ENCODE measurements at places on chromosomes 6 and 20.

GRCh38 chr20:36384022-36384619, 78.0 kb downstream of the DLGAP4 start:
- no peak for DNase-seq

DNA sequence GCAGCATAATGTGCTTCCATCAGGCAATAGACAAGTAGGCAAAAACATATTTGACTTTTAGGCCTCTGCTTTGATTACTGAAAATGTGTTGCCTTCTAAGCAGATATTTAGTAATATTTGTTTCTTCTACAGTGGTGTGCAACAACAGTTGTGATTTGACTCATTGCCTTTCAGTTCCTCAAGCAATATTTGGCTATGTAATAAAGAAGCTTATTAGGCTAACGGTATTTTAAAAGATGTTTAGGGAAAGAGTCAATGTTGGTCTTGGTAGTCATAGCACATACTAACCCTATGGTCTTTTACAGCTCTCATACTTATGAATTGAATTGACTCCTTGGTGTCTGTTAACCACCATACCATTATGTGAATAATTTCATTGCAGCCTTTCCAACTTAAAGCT, 124.1 kb downstream of the GRIK2 start:
- no peak for DNase-seq

DNA sequence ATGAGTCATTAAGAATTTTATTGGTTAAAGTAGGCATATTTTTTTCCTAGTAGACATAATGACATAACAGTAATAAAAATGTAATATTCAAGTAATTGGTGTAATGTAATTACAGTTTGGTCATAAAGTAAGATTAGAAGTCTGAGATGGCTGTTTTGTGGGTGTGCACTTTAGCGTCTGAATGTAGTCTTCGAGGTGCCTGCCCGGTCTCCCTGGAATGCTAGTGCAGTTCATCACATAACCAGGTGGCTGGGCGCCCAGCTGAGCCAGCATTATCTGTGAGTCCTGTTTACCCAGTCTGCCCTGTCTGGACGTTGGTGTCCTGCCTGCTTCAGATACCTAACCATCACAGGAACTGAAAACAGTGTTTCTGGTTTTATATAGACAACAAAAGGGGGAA, 419.1 kb downstream of the CDC5L start:
- DNase-seq: no peak

DNA sequence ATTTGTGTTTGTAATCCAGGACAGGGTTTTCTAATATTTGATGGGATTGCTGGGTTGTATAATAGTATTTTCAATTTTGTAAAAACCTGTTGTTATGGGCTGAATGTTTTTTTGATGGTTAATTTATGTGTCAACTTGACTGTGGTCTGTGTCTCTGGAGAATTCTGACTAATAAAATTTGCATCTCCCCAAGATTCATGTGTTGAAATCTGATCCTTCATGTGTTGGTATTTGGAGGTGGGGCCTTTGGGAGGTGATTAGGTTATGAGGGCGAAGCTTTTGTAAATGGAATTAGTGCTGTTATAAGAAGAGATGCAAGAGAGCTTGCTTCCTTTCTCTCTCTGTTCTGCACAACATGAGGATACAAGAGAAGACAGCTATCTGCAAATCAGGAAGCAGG, 48.7 kb upstream of the SAMD5 start:
- no peak for DNase-seq

GRCh38 chr6:44309092-44309491, 4.1 kb downstream of the AARS2 start:
- no peak for DNase-seq

GRCh38 chr6:135054569-135055498, at the start of gene HBS1L:
HBS1L (minus strand) TSS chr6:135054822; CDS start chr6:135054691, 131 bp downstream.
- DNase-seq: peak; percentile 99

DNA sequence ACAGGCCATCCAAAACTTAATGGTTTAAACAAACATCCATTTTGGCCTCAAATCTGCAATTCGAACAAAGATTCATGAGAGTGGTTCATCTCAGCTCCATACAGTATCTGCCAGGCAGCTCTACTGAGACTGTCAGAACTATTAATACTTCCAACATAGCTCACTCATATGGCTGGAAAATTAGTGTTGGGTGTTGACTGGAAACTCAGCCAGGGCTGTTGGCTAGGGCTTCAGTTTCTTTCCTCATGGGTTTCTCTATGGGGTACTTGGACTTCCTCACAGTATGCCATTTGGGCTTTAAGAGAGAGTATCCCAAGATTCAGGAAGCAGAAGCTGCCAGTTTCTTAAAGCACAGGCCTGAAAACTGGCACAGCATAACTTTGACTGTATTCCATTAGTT, 240.3 kb downstream of the TPBG start:
- no peak for DNase-seq

GRCh38 chr6:163766936-163767335, 352.4 kb downstream of the QKI start:
- no peak for DNase-seq

DNA sequence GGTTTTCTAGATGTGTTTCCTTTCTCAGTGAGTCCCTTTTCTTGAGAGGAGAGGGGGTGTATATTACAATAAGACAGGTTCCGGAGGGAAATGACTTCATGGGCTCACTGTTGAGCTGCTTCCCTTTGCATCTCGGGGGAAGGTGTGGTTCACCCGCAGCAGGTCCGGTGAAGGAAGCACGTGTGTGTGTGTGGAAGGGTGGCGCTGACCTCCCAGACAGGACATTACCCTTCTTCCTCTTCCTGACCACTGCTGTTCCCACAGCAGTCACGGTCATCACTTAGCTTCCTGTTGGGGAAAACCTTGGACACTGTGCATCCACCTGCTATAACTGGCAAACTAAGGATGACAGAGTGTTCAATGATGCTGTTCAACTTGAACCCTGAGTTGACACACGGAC, 83.6 kb downstream of the PLEKHG1 start:
- no peak for DNase-seq

- no peak for DNase-seq
Observed at GRCh38 chr20:38002422-38002821, 30.8 kb downstream of the TTI1 start.

GRCh38 chr20:6525447-6526303, 241.8 kb upstream of the BMP2 start:
- no peak for DNase-seq

DNA sequence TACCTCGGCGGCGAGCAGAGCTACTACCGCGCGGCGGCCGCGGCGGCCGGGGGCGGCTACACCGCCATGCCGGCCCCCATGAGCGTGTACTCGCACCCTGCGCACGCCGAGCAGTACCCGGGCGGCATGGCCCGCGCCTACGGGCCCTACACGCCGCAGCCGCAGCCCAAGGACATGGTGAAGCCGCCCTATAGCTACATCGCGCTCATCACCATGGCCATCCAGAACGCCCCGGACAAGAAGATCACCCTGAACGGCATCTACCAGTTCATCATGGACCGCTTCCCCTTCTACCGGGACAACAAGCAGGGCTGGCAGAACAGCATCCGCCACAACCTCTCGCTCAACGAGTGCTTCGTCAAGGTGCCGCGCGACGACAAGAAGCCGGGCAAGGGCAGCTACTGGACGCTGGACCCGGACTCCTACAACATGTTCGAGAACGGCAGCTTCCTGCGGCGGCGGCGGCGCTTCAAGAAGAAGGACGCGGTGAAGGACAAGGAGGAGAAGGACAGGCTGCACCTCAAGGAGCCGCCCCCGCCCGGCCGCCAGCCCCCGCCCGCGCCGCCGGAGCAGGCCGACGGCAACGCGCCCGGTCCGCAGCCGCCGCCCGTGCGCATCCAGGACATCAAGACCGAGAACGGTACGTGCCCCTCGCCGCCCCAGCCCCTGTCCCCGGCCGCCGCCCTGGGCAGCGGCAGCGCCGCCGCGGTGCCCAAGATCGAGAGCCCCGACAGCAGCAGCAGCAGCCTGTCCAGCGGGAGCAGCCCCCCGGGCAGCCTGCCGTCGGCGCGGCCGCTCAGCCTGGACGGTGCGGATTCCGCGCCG, 994 bp downstream of the FOXC1 start:
- DNase-seq: no peak

DNA sequence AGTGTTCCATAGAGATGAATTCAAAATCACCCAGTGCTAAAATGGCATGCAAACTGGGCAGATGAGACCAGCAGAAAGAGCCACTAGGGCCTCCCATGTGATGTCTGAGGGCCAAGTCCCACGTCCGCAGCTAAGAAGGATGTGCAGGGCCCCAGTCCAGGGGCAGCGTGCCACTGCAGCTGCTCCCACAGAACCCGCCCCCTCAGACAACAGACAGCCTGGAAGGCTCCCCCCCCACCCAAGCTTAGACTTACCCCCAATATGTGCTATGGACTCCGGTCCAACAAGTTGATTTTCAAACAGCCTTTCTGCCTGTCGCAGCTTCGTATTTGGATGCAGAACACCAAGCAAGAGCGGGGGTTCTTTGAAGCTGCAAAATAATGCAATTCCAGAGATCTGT, 14.0 kb downstream of the APMAP start:
- no peak for DNase-seq

DNA sequence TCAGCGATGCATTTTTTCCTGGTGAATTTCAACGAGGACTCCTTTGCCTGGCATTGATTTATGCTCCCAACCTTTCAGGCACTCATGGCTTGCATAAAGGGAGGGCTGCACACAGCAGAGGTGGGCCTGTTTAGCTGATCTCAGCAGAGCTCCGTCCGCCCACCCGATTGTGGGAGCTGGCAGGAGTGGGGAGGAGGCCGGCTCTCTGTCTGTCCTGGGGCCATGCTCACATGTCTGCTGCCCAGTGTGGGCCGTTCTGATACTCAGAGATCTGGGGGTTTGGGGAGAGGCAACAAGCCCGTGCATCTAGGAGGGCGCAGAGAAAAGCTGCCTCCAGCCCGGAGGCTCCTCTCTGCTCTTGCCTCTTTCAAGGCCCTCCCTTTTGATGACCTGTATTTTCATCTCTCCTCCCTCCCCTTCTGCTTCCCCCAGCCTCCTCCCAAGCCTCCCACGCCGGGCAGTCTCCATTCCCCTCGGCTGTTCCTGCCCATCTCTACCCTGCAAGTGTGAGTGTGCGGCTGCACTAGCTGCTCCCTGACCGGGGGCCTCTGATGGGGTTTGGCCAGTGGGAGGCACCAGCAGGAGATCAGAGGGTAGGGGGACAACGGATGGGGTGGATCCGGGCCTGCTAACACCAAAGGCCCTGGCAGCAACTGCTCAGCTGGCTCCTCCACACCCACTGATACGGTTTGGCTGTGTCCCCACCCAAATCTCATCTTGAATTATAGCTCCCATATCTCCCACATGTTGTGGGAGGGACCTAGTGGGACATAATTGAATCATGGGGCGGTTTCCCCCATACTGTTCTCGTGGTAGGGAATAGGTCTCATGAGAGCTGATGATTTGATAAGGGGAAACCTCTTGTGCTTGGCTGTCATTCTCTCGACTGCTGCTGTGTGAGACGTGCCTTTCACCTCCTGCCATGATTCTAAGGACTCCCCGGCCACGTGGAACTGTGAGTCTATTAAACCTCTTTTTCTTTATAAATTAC, 39.6 kb upstream of the MLN start:
- DNase-seq: no peak
